Dorsolateral prefrontal cortex (tissue), 122 donors: ENCODE measurements at places on chromosomes 7 and 10.

GRCh38 chr7:131369354-131369753, 41.7 kb downstream of the MKLN1 start:
- DNase-seq = no peak

- no peak for DNase-seq
Observed at GRCh38 chr10:132387764-132388210, 9.2 kb upstream of the PWWP2B start.

DNA sequence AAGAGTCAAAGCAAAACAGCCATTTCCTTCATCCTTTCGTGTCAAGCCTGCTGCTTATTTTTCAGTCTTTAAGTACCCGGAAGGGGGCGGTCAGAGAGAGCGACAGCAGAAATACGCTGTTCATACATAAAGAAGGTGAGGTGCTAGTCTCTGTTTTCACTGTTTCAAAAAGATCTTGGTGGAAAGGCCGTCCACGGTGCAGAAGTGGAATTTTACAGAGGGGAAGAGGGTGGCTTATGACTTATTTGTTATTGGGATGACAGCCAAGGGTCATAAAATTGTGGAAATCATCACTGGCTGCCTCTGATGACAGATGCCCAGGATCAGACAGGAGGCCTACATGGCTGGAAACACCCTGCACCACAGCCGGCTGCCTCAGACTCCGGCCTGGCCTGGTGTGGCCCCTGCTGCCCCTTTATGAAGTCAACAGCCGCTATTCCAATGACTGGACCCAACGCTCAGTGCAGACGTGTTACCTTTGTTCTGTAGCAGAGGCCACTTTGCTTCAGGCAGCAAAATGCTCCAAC, 57.0 kb downstream of the HIPK2 start:
- no peak for DNase-seq

GRCh38 chr10:98460837-98461499, 14.2 kb upstream of the HPS1 start:
- no peak for DNase-seq

- no peak for DNase-seq
Observed at GRCh38 chr7:135721198-135721820, 6.7 kb downstream of the SLC13A4 start.

GRCh38 chr10:9234191-9234590, 1179.7 kb downstream of the GATA3 start:
- no peak for DNase-seq

DNA sequence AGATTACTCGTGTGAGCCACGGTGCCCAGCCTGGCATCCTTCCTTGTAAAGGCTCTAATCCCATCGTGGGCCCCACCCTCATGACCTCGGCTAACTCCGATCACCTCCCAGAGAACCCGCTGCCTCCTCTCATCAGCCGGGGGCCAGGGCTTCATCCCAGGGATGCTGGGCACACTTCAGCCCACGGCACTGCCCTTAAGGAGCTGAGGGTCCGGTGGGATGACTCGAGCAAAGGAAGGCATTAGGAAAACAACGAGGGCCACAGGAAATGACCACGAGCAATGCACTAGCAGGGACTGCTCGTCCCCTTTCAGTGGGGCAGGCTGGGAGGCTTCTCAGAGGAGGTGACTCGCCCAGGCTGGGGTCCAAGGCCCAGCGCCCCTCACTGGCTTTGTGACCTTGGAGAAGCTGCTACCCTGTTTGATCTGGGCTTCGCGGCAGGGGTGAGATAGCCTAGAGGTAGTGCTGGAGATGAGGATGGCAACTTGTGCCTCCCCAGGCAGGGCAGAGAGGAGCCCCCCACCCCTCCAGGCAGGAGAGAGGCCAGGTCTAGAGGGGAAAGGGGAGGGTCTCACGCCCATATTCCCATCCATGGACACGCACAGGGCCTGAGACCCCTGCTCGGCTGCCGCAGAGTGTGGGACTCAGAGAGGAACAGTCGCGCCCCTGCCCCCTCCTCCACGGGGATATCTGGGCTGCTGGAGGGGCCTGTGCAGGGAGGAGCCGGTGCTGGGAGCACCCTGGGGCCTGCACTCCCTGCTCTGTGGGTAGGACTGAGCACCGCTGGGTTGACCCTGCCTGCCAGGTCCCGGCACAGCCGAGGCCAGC, 26.8 kb downstream of the ELFN1 start:
- no peak for DNase-seq

- no peak for DNase-seq
Observed at GRCh38 chr10:122656741-122657140, 42.9 kb downstream of the C10orf120 start.

DNA sequence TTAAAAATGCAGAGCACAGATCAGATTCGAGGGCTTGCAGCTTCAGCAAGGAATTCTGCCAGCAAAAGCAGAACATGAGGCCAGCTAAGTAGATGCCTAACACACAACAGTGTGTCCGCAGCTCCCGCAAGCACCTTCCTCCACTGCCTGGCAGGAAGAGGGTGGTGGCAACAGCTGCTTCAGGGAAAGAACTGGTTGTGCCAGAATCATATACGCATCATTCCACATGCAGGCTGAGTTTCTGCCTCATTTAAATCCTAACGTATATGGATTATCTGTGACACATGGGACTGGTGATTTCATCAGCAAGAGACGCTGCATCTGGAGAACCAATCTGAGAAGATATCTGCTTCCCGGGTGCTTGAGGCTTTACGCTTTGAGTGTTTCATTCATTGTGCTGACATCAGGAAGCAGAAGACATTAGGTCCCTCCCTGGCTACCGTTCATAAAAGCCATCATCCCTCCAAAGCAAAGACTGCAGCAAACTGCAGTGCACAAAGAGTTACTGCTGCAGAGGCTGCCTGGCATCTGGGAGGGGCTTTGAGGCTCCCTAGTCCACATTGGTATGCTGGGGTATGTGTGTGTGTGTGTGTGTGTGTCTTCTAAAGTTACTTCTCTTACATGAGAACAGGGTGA, 78.8 kb downstream of the FAM13C start:
- DNase-seq = peak; percentile 73

DNA sequence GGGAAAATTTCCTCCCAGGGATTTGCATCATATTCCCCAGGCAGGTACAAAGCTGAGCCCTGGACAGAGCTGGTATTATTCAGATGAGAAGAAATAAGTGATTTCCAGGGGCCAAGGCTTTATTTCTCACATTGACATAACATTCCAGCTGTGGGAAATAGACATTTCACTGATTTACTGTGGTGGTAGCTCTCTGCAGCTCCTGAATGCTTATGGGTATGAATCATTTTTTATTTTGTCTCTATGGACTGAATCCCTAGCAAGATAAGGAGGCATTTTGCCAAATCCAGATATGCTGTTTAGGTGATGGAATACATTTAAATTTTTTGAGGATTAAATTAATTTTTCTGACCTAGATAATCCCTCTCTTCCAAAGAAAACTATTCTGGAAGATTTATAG, 97.9 kb downstream of the MTPN start:
- no peak for DNase-seq

GRCh38 chr7:15128716-15129115, 226.2 kb upstream of the DGKB start:
- DNase-seq = no peak

GRCh38 chr7:1671594-1672451, 1.7 kb downstream of the ELFN1 start:
- DNase-seq = no peak

DNA sequence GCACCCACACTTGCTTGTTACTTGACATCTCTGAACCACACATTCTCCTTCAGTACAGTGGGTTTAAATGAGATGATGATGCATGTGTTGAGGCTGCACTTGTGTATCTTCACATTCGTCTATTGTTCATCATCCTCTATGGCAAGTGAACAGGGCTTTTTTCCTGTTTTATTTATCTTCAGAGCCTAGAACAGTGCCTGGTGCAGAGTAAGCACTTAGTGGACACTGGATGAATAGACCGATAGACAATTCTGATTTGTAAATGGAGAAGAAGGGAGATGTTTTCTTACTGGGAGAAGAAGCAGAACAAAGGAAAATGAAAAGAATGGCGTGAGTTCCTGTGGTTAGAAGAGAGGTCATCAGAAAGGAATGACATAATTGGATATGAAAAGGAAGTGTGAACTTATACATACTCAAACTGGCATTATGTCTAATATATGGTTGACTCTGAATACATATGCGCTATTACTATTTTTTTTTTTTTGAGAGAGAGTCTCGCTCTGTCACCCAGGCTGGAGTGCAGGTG, 99.7 kb downstream of the AVL9 start:
- DNase-seq = no peak

GRCh38 chr10:121291823-121292222, 306.4 kb downstream of the FGFR2 start:
- no peak for DNase-seq

DNA sequence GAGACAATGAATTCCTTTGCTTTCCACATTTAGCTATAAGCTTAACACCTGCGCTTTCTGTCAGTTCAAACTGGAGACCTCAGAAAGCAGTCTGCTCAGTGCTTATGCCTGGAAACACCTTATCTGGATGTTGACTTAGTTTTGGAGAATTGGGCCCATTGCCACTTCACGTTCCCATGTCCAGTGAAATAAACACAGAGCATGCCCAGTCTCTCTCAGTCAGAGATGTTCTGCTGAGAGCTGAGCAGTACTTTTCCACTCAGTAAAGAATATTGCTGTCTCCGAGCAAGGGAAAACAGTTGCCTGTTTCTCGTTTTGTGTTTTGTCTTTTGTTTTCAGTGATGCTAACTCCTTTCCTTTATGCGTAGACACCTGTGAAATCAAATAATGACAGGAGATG, 83.2 kb upstream of the PRR15 start:
- no peak for DNase-seq

- no peak for DNase-seq
Observed at GRCh38 chr7:107394831-107395230, 75.0 kb upstream of the GPR22 start.

- DNase-seq = peak; percentile 58
Observed at GRCh38 chr7:28533731-28534531, 121.6 kb downstream of the CREB5 start.

DNA sequence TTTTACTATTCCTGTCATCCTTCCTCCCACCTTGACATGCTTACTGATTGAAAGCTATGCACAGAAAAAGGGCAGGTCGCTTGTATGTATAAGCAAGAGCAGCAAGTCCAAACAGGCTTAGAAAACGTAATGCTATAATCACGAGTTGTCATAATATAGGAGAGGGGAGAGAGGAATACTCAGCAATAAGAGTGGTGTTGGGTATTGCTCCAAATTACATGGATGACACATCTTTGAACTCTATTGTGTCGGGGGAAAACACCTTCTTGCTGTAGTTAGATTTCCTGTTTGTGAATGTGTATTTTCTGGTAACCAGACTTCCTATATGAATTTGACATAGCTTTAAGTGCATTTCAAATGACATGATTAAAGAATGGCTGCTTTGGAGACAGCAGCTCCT, 7.5 kb downstream of the MET start:
- no peak for DNase-seq

DNA sequence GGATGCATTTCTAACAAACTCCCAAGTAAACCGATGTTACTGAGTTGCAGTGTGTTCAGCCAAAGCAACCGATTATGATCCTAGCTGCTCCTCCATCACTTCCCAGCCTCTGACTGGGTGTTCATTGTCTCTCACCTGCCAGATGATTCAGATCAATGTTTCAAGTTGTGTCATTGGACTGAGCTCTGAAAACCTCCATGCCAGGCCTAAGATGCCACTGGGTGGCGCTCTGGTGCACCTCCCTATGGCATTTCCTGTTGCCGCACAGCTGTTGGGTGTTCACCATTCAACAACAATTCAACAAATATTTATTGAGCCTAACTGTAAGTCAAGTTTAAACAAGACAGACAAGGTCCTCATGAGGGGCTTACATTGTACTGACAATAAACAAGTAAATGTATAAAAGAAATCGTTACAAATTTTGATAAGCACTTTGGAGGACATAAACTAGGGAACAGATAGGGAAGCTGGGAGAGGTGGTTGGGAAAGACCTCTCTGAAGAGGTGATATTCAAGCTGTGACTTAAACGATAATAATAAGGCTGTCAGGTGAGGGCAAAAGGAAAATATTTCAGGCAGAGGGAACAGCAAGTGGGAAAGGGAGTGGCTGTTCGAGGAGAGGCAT, 22.8 kb downstream of the RGR start:
- DNase-seq = no peak

DNA sequence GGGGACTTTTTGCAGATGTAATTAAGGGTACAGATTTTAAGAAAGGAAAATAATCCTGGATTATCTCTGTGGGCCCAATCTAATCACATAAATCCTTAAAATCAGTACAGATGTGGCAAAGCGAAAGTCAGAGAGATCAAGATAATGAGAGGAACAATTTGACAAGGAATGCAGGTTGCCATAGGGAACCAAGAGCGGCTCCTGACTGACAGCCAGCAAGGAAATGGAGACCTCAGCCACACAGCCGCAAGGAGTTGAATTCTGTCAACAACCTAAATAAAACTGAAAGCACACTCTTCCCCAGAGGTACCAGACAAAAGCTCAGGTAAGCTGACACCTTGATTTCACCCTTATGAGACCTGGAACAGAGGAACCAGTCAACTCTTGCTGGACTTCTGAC, 3.4 kb upstream of the PNPLA8 start:
- DNase-seq = no peak

DNA sequence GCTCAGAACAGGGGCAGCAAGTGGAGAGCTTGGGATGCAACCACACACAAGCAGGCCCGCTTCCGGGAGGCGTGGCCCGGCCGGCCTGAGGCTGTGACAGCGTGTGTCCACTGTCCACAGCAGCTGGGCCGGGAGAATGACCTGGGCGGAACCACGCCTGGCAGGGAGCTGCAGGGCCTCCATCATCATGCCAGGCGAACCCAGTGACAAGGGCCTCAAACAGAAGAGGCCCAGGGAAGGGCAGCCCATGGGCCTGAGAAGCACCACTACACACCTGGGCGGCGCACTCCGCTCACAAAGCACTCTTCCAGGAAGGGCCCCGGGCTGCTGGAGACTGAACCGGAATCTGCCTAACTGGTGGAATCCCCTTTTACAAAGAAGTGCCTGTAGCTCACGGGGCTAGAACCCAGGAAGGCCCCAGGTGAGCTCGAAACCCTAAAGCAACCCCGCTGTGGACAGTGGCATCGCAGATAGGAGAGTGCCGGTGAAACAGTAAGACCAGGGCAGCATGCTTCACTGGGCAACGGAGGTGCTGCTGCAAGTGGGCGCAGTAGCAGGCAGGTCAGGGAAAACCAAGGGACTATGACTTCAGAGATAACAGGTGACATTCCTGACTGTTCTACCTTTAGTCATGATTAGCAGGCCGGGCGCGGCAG, 66.0 kb downstream of the MAD1L1 start:
- peak; percentile 69 for DNase-seq

DNA sequence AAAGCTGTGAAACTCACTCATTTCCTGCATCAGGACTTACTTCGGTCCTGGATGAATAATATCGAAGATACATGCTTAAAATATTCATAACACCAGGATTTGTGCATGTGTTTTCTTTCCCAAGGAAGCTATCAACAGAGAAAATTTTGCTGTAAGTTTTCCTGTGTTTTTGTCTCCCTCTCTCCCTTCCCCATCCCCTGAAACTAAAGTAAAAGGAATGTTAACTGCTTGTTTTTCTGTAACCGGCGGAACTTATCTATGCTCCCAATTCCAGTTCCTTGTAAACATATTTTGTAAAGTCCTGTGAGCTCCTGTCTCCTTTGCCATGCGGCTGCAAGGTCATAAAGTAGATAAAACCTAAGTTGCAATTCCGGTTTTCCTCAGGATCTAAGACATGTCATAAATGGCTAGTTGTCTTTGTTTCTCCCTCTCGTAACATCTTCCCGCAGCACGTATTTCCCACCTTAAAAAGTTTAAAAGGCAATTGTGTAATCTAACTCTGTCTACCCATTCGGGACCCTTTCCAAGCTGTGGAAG, 79.0 kb upstream of the POM121L12 start:
- DNase-seq = no peak

- no peak for DNase-seq
Observed at GRCh38 chr7:3393862-3394261, 92.8 kb downstream of the SDK1 start.
